ENCODE measurements at places on chromosomes 4 and X. TPM values are rescaled to one million over a fixed set of nuclear protein-coding genes. Genes with fewer than 3 reads are reported as not detected.

PNMA3 gene
- total RNA-seq: 1.2 TPM

MGAT4D gene
- not detected for total RNA-seq

CNGA1 gene
- total RNA-seq: 36.8 TPM

TMEM184C gene
- 29.4 TPM for total RNA-seq

PF4V1 gene
- not detected for total RNA-seq

FMR1NB gene
- not detected for total RNA-seq

TCEAL1 gene
- 53.7 TPM for total RNA-seq

SLC16A2 gene
- total RNA-seq: 6.8 TPM

FABP2 gene
- total RNA-seq: not detected

ARHGAP36 gene
- total RNA-seq: not detected

RBM47 gene
- 110 TPM for total RNA-seq

USP26 gene
- not detected for total RNA-seq

DRP2 gene
- 2.1 TPM for total RNA-seq

MAGEA2B gene
- not detected for total RNA-seq

LANCL3 gene
- total RNA-seq: 1.9 TPM

KIAA1210 gene
- total RNA-seq: 4.9 TPM

MID1 gene
- total RNA-seq: 31.8 TPM

ANXA10 gene
- total RNA-seq: 36.3 TPM

CNGA2 gene
- not detected for total RNA-seq

STK26 gene
- 21.3 TPM for total RNA-seq

FGG gene
- total RNA-seq: 0.57 TPM

ALB gene
- 11.9 TPM for total RNA-seq

VCX3A gene
- not detected for total RNA-seq

HERC3 gene
- total RNA-seq: 34.6 TPM

IRF2 gene
- total RNA-seq: 74.9 TPM

TMEM31 gene
- not detected for total RNA-seq

IL2 gene
- 0.99 TPM for total RNA-seq

CFAP99 gene
- total RNA-seq: not detected

TLR8 gene
- 0.89 TPM for total RNA-seq

FGD1 gene
- total RNA-seq: 3.3 TPM

MAGEC1 gene
- not detected for total RNA-seq

PLK4 gene
- 4.7 TPM for total RNA-seq

VEGFD gene
- total RNA-seq: 4.1 TPM

PDE5A gene
- total RNA-seq: 74.4 TPM

CRMP1 gene
- total RNA-seq: 1.3 TPM

NEIL3 gene
- not detected for total RNA-seq

PRKG2 gene
- total RNA-seq: 4.7 TPM

HEPH gene
- total RNA-seq: 15.7 TPM

NHS gene
- total RNA-seq: 17.4 TPM

HUWE1 gene
- 331 TPM for total RNA-seq

PNMA5 gene
- not detected for total RNA-seq

FAM114A1 gene
- 43.2 TPM for total RNA-seq

TENM3 gene
- total RNA-seq: 0.96 TPM

SMIM10L2A gene
- 1.1 TPM for total RNA-seq

SHROOM3 gene
- 35.5 TPM for total RNA-seq

BEX5 gene
- 3.7 TPM for total RNA-seq

SLITRK4 gene
- 0.18 TPM for total RNA-seq

GAGE1 gene
- total RNA-seq: not detected

STAP1 gene
- total RNA-seq: 0.65 TPM

ASMT gene
- 1.3 TPM for total RNA-seq

SUPT20HL2 gene
- 0.57 TPM for total RNA-seq
